ENCODE measurements at places on chromosomes 2 and 18. TPM values are rescaled to one million over a fixed set of nuclear protein-coding genes. Genes with fewer than 3 reads are reported as not detected.

DNA sequence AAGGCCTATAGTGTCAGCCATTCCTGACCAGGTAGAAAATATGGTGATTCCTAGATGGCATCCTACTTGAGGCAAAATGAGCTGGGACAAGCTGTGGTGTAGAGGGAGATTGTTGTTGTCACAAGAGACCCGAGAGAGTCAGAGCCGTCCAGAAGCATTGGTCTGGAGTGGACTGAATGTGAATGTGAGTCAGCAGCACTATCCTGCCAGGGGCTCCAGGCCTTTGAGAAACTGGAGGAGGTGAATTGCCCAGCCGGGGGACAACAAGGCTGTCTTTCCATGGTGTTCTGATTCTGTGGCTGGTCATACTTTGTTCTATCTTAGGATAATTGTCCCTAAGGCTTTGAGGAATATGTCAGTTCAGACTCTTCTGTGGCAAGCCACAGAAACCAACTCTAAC lies 29.4 kb upstream of the EIF2AK3 start:
- no peak for DNase-seq

Gene CNDP1
- polyA plus RNA-seq, result 1.1 TPM

- no peak for DNase-seq
These were observed 230.7 kb downstream of the HAUS1 start for GRCh38 chr18:46334868-46335281.

DNA sequence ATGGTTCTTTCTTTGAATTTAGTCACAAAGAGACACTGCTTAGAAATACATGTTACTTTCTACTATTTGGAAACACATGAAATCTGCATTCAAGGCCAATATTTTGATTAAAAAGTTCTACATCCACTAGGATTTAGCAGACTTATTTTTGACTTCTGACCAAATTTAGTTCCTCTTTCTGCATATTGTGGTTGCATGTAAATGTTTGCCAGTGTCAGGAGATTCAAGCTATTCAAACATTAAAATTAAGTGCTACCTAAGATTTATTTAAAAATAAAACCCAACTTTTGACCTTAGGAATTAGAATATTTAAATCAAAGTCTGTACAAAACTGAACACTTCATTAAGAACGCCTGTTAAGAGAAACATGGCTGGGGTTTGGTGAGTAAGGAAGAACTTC lies 891.1 kb downstream of the CPS1 start:
- DNase-seq, result no peak

Gene TMEM163
- 1.3 TPM for polyA plus RNA-seq
